8988T (cell line): ENCODE measurements at places on chromosomes 3 and 15.

DNA sequence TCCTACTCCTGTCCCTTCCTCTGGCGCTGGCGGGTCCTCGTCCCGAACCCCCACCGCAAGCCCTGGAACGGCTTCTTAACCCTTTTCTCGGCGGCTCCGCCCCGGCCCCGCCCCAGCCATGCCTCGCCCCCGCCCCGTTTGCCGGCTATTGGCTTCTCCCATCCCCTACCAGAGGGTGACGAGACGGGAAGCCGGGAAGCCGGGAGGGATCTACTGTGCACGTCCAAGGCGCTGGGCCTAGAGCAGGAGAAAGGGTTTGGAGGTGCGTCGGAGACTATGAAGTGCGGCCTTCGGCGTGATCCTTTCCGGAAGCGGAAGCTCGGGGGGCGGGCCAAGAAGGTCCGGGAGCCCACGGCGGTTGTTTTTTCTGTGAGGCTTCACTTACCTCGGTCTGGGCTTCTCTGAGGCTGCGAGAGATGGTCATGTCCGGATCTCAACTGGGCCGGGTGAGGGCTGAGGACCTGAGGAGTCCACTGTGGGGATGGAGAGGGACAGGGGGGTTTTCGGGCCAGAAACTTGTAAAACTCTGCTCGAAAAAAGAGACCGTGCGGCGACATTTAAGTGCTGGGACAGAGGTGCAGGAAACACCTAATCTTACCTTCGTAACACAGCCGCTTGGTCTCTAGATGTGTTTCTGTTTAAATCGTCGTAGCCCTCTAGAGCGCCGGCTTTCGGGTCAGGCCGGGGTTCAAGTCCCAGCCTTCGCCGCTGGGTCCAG is 21.4 kb downstream of the ROPN1B start:
- DNase-seq: peak; percentile 65

DNA sequence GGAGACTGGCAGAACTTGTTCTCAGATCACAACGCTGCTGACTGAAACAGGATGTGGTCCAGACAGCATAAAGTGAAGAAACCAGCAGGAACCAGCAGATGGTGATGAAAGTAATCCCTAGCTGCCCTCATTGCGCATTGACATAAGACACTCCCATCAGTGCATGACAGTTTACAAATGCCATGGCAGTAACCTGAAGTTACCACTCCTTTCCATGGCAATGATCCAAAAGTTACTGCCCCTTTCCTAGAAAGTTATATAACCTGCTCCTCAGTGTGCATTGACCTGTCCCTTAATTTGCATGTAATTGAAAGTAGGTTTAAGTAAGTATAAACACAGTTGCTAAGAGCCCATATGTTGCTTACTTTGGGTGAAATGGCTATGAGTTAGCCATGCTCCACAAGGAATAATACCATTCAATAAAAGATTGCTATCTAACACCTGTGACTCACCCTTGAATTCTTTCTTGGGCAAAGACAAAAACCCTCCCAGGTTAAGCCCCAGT is 149.1 kb upstream of the CD96 start:
- no peak for DNase-seq

GRCh38 chr3:146469150-146470017 is at the start of gene PLSCR2:
Gene PLSCR2 (minus strand): TSS chr3:146469561. CDS start chr3:146459904, 9,657 bp downstream.
- DNase-seq: peak; percentile 44

GRCh38 chr15:83682476-83683088 is 28.7 kb downstream of the ADAMTSL3 start:
- no peak for DNase-seq

- no peak for DNase-seq
Measured at GRCh38 chr15:58432401-58432800, 610 bp downstream of the LIPC start.

DNA sequence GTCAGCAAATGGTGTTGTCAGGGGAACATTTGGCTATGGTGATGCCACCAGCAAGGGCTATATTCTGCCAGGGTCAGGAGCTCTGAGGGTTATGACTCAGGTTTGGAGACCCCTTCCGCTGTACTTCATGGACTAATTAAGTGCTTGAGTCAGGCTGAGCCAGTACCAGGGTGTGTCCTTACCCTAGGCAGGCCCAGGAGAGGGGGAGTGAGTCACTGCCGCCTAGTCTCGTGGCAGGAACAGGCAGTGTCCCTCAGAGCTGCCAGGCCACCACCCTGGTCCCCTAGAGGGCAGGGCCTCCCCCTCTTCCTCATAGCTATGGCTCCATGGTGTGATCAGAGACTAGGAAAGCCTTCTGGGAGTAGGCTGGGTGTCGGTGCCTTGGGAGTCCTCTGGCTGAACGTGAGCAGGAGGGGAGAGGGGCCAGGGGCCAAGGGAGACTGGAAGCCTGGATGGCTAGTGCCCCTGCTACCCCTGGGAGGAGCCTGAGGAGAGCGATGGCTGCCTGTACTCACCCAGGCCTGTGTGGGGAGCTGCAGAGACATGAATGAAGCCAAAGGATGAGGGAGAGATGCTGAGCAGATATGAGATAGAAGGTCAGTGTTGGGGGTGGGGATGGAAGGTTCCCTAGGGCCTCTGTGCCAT is 10.6 kb downstream of the MAPKAPK3 start:
- DNase-seq: peak; percentile 84

- DNase-seq: no peak
Measured at GRCh38 chr3:134992180-134992579, 197.1 kb downstream of the EPHB1 start.

- DNase-seq: no peak
Measured at GRCh38 chr3:193902607-193903511, 233.1 kb upstream of the HES1 start.

DNA sequence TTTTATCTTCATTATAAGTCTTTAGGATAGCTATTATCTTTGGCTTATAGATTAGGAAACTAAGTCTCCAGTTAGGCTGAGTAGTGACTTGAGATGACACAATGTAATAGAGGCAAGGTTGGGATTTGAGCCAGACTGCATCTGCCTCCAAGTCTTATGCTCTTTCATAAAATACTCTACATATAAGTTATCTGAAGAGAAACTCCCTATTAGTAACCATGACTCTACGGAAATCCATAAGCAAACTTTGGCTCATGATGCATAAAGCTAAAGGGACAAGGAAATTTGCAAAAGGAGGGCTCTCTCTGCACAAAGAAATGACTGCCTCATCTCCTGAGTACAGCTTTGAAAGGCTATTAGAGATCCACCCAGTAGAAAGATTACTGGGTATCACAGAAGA is 77.6 kb upstream of the FRMD4B start:
- DNase-seq: no peak

GRCh38 chr3:119679874-119680273 is 2.7 kb upstream of the COX17 start:
- DNase-seq: no peak
